ENCODE measurements at places on chromosomes 3 and 15.
A peak's percentile ranks its signal among the peaks of the same experiment; 100 is the strongest.

GRCh38 chr3:187565701-187566100 lies 104.5 kb downstream of the SST start:
- no peak for DNase-seq

GRCh38 chr15:96222981-96223380 lies 107.5 kb upstream of the NR2F2 start:
- DNase-seq, result no peak

GRCh38 chr3:132788301-132788671 lies 66.1 kb upstream of the NPHP3 start:
- no peak for DNase-seq

GRCh38 chr3:132843851-132844553 lies 121.8 kb upstream of the NPHP3 start:
- DNase-seq, result no peak

DNA sequence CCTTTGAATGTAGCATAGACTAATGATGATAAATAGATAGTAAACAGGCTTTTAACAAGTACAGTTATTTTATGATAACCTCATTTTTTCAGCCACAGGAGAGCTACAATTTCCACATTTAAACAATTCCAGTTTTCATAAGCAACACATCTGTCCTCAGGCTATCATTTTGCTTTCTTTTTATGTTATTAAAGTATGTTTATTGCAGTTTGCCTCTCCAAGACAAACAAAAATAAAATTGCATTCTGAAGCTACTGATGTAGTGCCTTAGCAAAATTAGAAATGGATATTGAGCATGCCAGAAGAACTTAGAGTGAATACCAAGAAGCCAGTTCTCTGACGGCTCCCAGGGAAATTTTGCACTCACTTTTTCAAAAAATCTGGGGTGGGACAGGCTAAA lies 140.6 kb upstream of the ABHD17C start:
- DNase-seq, result no peak

DNA sequence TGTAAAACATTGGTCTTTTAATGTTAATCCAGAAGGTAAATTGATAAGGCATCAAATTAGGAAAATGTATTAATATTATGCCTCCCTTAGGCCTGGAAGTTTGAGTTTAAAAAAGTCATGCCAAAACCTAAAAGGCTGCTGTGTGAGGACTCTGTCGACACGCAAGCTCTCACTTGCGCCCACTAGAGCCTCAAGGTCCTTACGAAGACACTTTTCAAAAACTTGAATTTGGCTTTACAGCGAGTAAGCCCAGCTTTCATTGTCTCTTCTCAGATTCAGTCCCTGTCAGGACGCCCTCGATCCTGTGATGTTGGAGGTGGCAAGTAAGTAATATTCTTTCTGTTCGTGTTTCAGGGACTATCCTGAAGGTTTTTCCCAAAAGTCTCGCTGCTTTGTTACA lies 89.7 kb downstream of the CRTC3 start:
- DNase-seq, result no peak

GRCh38 chr3:15647611-15648167 lies 46.1 kb downstream of the BTD start:
- DNase-seq, result peak; percentile 27

- no peak for DNase-seq
Measured at GRCh38 chr3:65902304-65902793, 136.4 kb downstream of the MAGI1 start.

- DNase-seq, result no peak
Measured at GRCh38 chr3:52218454-52218853, 7.0 kb downstream of the TLR9 start.

DNA sequence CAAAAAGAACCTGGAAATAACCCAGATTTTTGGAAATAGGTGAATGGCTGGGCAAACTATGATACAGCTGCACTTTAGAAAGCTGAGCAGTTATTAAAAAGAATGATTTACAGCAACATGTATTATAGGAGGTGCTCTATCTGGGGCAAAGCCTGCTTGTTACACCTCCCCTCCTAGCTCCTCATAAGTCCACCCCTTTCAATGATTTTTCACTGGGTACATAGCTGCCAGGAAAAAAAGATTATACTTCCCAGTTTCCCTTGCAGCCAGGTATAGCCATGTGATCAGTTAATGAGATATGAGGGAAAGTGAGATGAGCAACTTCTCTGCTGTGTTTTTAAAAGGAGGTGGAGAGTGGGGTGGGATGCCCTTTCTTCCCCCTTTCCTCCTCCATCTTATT lies 97.7 kb downstream of the CHST2 start:
- no peak for DNase-seq

GRCh38 chr3:27464646-27465045 lies 19.5 kb downstream of the SLC4A7 start:
- no peak for DNase-seq

DNA sequence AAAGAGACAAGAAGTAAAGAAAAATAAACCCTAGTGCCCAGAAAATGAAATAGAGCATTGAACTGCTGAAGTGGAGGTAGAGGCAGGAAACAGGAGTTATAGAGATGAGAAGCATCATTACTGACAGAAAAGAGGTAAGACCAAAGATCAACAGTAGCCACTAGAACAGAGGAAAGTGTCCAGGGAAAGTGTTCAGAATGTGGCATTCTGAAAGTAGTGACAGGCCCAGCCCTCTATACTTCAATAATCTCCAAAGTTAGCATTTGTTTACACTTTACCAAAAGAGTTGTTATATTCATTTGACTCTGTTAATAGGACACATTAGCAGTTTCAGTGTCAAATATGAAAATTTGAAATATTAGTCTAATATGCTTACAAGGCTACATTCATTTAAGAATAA lies 727.1 kb upstream of the NECTIN3 start:
- no peak for DNase-seq

DNA sequence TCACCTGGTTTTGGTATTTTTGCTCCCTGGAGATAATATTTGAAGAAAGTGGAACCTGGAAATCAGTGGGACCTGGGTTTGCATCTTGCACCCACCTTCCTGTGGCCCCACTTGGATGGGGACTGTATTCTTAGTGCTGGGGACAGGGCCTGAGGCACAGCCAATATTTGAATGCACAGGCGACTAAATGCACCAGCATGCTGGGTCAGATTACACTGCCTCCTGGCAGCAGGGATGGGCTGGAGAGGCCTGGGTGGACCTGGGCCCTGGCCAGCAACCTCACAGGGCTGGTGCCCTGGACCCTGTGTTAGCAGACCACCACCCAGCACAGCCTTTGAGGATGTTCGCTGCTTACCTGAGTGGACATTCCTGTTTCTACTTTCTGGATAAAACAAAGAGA lies 10.5 kb downstream of the ITIH4 start:
- no peak for DNase-seq

GRCh38 chr3:184160456-184160855 lies 5.3 kb downstream of the DVL3 start:
- DNase-seq, result no peak

DNA sequence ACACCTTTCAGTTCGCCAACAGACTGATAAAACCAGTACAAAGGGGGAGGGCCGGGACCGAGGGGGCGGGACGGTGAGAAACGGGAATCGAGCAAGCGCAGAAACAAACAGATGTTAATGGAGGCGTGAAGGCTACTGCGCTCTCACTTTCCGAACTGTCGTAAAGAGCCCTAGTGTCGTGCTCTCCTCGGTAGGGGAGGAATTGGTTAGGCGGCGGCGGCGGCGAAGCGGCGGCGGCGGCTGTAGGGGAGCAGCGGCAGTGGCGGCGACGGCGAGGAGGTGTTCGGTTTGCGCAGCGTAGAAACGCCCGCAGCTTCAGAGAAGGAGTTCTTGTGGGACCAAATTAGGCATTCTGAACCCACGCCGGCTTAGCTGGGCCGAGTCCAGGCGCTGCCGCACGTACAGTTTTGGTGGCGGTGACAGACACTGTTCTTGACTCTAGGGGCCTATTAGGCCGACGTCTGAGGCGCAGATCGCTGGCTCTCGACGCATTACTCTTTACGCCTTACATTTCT lies at the start of gene RNF111:
TSS of gene RNF111 (plus strand) at position 173 of the 515 bp plus-strand sequence. CDS start 43,160 bp downstream, outside the sequence.
- peak; percentile 85 for DNase-seq

GRCh38 chr15:68896178-68896577 lies 34.1 kb upstream of the SPESP1 start:
- DNase-seq, result no peak

DNA sequence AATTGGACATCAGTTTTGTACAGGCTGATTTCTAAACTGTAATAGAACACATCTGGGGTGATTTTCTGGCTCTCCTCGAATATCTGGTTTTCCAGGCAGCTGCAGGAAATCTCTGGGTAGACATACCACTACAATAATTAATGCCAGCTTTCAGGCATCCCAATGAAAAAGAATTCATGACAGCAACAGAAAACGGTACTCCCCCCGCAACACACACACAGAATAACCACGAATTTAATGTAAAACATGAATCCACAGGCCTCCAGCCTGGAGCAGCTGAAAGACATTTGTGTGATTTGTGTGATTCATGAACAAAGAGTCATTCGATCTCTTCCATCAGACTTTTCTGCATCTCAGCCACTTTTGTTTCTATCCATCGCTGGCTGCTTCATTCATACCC lies 262.2 kb downstream of the MAGI1 start:
- DNase-seq, result no peak

- no peak for DNase-seq
Measured at GRCh38 chr15:88843334-88843733, 40.1 kb downstream of the ACAN start.

DNA sequence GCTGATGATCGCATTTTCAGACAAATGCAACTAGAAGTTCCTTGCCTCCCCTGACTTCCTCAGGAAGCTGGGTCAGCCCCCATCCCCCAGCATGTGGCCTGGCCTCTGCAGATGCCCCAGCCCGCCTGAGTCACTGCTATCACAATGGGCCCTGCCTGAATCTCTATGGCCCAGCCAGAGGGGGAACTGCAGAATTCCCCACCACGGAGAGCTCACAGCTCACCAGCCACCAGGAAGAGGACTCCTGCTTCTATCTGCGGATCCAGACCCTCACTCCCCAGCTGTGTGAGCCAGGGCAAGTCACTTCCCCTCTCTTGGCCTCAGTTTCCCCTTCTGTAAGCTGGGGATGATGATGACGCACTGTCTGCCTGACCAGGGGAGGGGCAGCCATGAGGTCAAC lies 6.9 kb downstream of the PLXND1 start:
- no peak for DNase-seq

DNA sequence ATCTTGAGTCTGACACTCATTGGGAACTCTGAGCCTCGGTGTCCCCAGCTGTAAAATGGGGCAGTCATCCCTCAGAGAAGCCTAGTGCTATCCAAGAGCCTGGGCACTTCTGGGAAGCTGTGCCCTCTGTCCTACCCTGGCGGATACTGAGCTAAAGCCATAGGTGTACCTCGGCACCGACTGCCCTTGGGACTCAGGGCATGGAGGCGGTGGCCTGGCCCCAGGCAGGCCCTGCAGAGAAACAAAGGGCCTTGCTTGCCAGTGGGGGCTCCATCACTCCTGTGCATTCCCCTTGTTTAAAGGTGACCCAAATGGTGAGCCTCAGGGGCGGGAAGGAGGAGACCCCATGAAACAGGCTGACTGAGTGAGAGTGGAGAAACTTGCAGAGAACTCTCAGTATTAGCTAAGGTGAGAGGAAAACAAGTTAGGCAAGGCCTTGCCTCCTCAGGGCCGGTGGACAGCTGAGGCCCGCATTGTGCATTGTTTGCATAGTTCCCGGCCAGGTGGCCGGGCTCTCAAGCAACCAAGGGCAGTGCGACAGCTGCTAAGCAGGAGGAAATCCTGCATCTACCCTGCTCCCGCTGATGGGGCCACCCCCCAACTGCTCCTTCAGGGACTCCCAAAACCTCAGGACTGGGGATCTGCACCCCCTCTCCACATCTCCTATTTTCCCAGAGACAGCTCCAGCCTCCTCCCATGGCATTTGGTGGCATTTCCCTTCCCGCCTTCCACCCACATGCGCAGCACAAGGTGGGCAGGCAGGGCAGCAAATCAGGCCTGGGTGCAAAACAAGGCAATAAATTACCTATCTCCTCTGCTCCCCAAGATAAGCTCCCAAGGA lies 4.3 kb downstream of the PFKFB4 start:
- no peak for DNase-seq

DNA sequence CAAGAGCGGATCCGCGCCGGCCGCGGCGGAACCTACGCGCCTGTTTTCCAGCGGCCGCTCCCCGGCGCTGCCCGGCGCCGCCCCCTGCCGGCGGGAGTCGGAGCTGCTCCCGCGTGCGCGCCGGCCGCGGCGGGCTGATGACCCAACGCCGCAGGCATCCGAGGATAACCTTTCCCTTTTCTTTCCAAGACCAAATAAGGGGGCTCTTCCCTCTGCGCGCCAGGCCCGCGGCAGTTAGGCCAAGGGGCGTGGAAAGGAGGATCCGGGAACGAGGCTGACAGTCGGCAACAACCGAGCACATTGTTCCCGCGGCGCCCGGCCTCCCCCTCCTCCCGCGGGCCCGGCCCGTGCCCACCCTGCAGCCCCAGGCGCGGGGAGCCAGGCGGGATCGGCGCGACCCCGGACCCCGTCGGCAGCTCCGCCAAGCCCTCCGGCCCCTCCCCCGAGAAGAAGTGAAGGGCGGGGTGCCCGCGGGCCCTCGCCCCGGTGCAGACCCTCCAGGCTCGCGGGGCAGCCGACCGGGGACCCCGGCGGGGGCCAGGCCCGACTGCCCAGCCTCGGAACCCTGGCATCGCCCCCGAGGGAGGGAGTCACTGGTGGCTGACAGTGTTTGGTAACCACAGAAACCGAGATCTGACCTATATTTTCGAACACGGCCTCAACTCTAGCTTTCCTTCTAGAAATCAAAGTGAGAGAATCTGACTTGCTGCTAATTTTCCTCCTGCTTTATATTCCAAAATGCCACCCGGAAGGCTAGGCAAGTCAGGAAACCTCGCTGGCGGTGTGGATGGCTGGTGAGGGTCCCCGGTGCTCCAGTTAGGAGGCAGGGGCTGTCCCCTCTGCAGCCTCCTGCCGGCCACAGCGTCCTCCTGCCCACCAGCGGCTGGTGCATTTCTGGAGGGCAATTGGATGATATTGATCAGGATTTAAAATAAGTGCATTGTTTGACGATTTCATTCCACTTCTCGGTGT lies 45.6 kb upstream of the SYNM start:
- DNase-seq, result peak; percentile 50

DNA sequence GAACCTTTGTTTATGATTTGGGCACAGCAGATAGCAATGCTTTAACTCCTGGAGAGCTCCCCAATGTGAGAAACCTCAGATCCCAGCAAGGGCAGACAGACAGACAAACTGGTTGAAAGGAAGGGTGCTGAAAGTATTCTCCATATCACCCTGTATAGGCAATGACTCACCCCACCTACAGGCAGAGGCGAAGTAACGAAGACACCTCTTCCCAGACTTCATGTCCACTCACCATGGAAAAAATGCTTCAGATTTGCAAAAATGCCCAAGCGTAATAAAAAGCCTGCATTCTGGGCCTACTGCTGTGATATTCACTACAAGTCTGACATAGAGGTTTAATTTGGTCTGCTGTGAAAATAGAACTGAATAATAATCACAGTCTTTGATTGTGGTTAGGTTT lies 50.5 kb downstream of the THBS1 start:
- no peak for DNase-seq

GRCh38 chr3:128971421-128972100 lies 22.3 kb downstream of the CFAP92 start:
- DNase-seq, result no peak

GRCh38 chr3:160804762-160805161 lies 48.7 kb downstream of the PPM1L start:
- DNase-seq, result no peak

Data from activated CD8-positive, alpha-beta memory T cell treated with anti-CD3 and anti-CD28 coated beads, Interleukin-2, amount 50 U/mL, for 4 hours (primary cell).